ENCODE measurements at places on chromosomes 6 and 20.

DNA sequence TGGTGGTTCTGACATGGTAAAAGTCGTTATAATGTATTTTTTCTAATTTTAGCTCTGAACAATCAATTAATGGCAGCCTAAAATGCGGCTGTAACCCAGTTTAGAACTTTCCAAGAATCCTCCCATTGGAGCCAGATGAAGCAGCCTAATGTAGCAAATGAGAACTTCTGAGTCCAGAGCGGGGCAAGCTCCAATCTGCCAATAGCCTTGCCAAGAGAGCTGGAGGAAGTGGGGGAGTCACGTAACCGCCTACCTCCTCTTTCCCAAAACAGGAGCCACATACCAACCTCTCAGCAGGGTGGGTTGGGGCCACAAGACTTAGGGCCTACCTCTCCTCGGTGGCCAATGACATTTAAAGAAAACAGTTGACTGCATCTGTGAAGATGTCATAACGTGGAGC, 230.6 kb downstream of the SOD2 start:
- no peak for DNase-seq

DNA sequence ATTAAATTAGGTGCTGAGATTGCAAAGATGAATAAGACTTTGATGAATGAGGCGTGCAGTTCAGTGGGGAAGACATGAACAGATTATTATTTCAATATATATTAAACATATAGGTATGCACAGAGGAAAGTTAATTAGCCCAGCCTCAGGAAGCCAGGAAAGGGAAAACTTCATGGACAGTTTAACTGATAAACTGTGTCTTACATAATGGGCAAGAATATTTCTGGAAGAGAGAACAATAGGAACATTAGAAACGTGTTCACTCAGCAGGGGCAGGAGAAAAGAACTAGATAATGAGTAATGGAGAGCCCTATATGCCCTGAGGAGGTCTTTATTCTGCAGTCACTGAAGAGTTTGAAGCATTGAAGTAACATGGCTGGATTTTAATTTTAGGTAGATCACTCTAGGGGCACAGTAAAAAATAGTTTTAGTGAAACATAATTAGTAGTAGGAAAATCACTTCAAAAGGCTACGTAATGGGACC, 23.6 kb downstream of the CEP57L1 start:
- no peak for DNase-seq

- no peak for DNase-seq
Observed at GRCh38 chr6:65170273-65170672, 536.8 kb downstream of the EYS start.

DNA sequence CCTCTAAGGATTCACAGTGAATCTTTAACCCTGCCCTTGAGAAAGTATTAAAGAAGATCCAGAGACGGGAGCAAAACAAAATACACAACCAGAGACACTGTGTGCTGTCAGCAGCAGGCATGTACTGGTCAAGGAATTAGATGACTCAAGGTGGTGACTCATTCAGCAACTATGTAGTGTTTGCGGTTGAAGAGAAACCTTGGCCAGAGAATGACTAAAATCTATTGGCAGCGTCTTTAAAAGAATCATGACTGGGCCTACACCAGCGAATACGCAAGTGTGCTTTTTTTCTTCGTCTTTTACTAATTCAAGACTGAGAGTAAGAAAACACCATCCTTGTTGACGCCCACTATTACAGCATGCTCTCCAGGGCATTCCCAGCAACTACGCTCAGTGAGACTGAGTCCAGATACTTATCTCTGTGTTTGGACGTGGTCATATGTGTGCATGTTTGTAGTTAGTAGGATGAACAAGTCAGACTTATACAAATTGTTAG, 72.4 kb upstream of the BACH2 start:
- no peak for DNase-seq

DNA sequence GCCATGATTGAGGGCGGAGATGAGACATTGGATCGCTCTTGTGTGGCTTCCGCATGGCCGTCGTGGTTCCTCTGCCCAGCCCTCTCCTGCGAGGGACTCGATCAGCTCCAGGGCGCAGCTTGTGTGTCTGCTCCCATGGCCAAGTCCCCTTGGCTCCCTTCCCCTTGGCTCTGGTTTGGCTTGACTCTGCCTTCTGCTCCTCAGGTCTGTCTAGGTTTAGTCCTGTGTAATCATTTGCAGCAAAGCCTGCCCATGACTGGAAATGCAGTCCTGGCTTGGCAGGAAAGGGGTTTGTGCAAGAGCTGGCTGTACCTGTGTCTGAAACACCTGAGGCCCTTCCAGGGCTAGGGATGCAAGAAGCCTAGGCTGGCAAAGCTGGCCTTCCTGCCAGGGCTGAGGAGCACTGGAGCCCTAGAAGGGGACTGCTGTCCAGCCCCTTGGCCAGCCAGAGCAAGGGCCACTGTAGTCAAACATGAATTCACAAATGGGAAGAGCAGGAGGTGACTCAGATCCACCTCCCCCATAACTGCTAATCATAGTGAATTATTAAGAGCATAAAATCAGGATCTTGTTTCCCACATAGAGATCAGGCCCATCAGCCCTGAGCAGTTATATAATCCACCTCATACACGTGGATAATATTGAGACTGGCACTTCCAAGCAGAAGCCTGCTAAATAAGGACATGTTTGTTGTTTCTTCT, 196.8 kb downstream of the FARS2 start:
- no peak for DNase-seq

- no peak for DNase-seq
Observed at GRCh38 chr6:155163601-155164000, 100.2 kb upstream of the CLDN20 start.

GRCh38 chr6:36691011-36691410, 6.6 kb upstream of the RAB44 start:
- no peak for DNase-seq

GRCh38 chr6:148925701-148926100, 178.9 kb downstream of the UST start:
- no peak for DNase-seq

GRCh38 chr20:63215101-63216040, 560 bp downstream of the YTHDF1 start:
- DNase-seq = no peak

- DNase-seq = no peak
Observed at GRCh38 chr20:59778615-59779200, 154.7 kb downstream of the SYCP2 start.

GRCh38 chr6:117955684-117956256, 48.7 kb downstream of the SLC35F1 start:
- DNase-seq = no peak

- no peak for DNase-seq
Observed at GRCh38 chr6:13702809-13703302, 8.8 kb downstream of the RANBP9 start.

- DNase-seq = no peak
Observed at GRCh38 chr6:81614292-81614691, 138.2 kb downstream of the TENT5A start.

GRCh38 chr20:4814696-4815252, 93.1 kb downstream of the PRND start:
- peak; percentile 33 for DNase-seq

DNA sequence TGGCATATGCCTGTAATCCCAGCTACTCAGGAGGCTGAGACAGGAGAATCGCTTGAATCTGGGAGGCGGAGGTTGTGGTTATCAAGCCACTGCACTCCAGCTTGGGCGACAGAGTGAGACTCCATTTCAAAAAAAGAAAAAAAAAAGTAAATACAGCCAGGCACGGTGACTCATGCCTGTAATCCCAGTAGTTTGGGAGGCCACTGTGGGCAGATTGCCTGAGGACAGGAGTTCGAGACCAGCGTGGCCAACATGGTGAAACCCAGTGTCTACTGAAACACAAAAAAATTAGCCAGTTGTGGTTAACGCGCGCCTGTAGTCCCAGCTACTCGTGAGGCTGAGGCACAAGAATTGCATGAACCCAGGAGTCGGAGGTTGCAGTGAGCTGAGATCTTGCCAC, 1.5 kb upstream of the NINL start:
- DNase-seq = no peak

GRCh38 chr20:24605937-24606455, 136.6 kb downstream of the SYNDIG1 start:
- no peak for DNase-seq

DNA sequence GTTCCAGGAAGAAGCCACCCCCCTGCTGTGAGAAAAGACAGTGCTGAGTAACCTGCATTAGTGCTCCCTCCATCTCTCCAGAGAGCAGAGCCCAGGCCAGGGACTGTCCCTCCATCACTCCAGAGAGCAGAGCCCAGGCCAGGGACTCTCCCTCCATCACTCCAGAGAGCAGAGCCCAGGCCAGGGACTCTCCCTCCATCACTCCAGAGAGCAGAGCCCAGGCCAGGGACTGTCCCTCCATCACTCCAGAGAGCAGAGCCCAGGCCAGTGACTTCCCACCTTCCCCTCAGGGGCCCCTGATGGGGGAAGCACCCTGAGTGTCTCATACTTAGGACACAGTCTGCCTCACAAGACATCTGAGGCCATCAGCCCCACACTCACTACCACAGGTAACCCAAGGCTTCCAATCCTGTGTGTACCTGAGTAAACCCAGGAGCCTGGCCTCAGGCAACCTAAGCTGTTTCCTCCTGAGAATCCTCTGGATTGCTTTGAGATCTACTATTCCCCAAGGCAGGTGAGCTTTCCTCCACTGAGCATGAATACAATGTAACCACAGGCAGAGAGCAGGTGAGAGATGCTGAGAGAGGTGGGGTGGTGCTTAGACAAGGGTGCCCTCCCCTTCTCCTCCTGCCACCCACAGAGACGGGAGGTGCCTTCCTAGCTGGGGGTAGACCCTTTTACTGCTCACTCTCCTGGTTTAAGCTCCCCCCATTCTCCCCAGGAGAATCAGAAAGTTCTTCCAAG, 4.9 kb downstream of the TBXT start:
- no peak for DNase-seq

DNA sequence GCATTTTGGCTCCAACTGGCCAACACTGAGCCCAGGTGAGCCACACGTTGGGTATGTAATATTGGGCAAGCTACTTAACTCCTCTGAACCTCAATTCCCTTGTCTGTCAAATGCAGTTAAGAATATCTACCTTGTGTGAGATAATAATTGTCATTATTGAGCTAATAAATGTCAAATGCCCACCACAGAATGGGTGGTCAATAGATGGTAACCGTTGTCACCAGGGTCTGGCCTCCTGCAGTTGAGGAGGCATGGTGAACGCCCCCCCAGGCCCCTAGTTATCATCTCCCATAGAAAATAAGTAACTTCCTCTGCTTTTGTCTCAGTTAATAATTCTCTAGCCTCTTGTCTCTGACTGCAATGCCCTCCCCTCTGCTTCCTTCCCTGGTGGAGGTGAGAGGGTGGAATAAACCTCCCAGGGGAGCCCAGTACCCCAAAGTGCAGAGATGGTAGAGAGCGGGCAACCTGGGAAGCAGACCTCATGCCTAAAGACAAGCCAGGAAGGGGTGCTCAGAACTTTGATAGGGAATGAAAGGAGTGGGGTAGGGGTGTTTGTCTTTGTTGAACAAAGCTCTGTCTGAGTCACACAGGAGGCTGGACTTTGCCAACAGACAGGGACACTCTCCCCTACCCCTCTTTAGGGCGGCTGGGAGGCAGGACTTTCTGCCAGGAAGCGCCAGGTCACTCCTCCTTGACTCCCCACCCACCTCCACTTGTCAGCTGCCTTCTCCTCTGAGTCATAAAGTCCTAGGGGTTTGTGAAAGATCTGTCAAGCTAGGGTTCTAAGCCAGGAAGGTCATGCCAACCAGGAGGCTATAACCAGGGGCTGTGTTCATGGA, 1.3 kb upstream of the UNC5CL start:
- DNase-seq = no peak

- no peak for DNase-seq
Observed at GRCh38 chr6:44273617-44274016, 3.4 kb downstream of the TMEM151B start.

DNA sequence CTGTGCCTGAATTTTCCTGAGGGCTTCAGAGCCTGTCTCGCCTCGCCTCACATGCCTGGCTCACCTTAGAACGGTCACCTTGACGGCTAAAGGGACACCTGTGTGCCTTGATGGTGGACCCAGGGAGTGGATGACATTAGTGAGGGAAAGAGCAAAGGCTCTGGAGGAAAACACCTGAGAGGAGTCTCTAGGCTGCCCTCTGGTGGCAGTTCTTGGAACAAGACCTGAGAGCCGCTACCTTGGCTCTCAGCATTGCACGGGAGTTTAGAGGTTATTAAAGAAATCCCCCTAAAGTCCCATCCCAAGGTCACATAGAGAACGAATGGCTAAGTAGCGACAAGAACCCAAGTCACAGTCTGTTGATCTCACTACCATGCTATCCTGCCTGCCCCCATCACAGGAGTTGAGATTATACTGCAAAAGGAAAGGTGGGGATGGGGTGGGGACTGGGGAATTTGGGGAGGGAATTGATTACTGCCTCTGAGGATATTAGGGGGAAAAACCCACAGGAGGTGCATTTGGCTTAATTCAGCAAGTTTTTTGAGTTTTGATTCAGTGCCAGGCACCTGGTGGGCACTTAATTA, 7.9 kb upstream of the CDSN start:
- DNase-seq = peak; percentile 60

DNA sequence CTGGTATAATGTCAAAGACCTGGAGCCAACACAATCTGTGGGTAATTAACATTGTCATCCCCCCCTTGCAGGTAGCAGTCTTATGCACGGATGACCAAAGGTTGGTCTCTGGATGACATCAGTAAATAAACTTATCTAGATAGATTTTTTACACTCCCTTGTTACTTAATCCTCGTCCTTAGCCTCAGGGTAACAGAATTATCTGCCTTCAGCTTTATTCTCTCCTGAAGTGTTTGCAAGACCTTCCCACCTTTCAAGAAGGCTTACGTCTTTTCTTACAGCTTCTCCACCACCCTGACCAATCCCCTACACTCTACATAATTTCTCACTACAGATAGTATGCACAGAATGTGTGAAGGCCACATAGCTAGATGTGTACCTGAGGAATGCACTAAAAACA, 434.8 kb upstream of the HTR1E start:
- DNase-seq = no peak

DNA sequence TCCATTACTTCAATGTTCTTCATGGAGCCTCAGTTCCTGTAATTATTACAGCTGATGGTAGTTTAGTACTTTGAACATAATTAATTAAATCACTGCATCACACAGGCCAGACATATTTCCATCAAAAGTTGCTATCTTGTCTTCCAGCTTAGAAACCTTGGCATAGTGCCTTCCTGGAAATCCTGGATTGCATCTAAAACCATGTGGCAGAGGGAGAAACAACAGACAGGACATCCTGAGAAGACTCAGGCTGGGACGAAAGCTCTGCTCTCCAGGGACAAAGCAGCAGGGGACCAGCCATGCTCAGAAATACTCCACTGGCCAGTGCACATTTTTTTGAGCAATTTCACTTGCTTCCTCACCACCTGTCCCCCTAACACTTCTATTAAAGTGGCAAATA, 55.3 kb downstream of the TBX18 start:
- no peak for DNase-seq

GRCh38 chr6:105759946-105760345, 326.2 kb upstream of the PRDM1 start:
- DNase-seq = no peak

GRCh38 chr20:20447196-20447595, 79.3 kb downstream of the INSM1 start:
- no peak for DNase-seq

Measured in stimulated activated CD8-positive, alpha-beta memory T cell treated with anti-CD3 and anti-CD28 coated beads, Interleukin-15, amount 100 ng/mL, for 1 hour (primary cell).